ENCODE measurements at places on chromosomes 16 and 17.

DNA sequence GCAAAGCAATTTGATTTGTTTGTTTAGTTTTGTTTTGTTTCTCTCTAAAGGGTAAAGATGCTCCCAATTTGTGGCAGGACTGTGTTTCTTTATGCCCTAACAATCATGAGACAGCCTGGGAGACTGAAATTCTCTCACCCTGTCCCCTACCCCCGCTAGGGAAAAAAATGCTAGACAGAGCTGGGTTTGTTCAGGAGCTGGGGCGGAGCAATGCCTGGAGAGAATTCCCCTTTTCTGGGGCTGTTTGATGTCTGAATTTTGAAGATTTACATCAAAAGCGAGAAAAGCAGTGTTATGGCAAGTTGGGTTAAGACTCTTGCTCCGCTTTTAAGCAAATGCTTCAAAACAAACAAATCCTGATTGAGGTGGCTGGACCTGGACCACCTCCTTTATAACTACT is 8.4 kb downstream of the MAF start:
- DNase-seq, result no peak

- no peak for DNase-seq
Observed at GRCh38 chr17:17999364-18000029, 26.8 kb downstream of the DRC3 start.

DNA sequence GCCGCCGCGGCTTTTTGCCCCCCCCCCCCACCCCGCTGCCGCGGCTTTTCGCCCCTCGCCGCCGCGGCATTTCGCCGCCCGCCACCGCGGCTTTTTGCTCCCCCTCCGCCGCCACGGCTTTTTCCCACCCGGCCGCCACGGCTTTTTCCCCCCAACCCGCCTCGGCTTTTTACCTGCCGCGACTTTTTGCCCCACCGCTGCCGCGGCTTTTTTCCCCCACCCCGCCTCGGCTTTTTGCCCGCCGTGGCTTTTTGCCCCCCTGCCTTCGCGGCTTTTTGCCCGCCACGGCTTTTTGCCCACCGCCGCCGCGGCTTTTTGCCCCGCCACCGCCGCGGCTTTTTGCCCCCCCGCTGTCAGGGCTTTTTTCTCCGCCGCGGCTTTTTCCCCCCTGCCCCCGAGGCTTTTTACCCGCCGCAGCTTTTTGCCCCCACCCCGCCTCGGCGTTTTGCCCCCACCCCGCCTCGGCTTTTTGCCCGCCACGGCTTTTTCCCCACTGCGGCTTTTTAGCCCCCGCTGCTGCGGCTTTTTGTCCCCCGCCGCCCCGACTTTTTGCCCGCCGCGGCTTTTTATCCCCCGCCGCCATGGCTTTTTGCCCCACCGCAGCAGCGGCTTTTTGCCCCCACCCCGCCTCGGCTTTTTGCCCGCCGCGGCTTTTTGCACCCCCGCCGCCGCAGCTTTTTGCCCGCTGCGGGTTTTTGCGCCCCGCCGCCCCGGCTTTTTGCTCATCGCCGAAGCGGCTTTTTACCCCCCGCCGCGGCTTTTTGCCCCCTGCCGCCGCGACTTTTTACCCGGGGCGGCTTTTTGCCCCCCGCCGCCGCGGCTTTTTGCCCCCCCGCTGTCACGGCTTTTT is 527.8 kb upstream of the WSB1 start:
- no peak for DNase-seq

GRCh38 chr16:61945511-61945910 is 90.7 kb downstream of the CDH8 start:
- DNase-seq, result no peak

DNA sequence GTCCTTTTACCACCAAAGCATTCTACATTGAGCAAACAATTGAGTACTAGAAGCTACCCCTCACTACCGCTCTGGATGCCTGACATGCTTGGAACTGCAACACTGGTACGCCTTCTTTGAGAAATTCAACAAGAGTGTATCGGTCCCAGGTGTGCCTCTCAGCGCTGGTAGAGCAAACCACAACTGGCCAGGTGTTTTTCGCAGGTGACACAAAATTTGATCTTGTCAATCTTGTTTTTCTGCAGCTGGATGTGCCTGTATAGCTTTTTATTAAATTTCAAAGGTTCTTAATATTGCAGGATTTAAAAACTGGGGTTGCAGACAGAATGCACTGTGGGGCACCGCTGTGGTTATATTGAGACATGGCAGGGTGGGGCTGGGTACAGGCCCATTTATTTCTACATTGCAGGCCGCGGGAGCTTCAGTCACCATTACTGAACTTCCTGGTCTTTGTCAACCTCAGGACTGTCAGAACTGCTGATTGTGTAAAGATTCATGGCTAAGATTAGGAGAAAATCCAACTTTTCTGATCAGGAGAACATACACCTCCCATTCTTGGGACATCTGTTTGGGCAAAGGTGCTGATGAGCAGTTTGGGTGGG is 4.5 kb upstream of the SNX20 start:
- DNase-seq, result no peak

DNA sequence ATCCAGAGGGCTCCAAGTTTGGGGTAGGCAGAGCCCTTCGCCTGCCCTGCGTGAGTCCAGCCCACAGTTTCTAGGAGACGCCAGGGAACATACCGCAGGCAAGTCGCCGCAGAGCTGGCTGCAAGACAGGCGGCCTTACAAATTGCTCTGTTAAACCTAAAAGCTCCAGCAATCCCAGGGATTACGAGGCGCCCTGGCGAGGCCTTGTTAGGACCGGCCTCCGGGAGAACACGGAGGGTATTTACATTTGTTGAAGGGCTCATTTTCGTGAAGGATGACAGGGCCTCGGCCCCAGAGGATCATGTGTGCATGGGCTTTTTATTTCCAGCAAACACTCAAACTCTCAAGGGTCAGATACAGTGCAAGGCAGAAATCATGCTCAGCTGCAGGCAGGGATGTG is 77.6 kb upstream of the FOXF1 start:
- no peak for DNase-seq

DNA sequence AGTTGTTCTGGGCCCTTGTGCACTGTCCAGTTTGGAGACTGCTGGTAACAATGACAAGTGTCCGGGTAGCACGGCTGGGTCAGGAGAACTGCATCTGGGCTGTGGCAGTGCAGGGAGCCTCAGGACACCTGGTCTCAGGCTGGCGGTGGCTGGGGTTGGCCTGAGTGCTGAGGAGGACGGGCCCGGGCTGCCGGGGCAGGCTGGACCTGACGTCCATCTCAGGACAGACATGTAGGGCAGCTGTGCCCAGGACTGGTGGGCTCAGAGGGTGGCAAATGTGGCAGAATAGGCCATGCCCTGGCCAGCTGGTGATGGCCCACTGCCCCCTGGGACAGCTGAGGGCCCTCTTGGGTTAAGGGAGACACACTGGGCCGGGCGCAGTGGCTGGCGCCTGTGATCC is 4.2 kb upstream of the NLRC3 start:
- no peak for DNase-seq

- no peak for DNase-seq
Observed at GRCh38 chr16:83714286-83714685, 93.5 kb upstream of the HSBP1 start.

- no peak for DNase-seq
Observed at GRCh38 chr16:84953190-84953746, 58.1 kb downstream of the ZDHHC7 start.

DNA sequence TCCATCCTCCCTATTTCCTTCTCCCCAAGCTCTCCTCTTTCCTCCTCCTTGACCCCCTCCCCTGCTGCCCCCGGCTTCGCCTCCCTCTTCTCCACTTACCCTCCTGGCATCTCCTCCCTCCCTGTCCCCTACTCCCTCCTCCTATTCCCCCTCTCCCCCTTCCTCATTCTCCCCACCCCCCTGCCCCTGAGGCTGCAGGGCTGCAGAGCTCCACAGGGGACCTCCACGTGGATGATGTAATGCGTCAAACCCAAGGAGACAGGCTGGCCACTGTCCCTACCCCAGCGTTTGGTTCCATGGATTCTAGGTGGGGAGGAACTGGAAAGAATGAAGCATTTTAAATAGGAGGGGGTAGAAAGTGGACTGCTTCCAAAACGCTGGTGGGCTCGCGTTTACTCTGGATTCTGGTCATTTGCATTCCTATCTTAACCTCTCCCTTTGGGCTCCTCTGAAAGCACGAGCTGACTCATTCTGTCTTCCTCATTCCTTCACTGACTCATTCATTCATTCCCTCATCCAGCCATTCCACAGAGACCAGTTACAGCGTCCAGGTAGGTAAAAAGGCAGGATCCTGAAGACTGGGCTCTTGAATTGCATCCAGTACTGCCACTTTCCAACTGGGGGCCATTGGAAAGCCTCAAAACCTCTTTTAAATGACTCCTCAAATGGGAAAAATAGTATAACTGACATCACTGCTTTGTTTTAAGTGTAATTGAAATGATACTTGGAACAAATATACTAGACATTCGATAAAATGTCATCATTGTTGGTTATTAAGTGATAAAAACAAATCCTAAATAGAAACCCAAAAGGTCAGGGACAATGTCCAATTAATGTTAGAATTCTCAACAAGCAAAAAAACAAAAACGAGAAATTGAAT is 943 bp upstream of the COTL1 start:
- no peak for DNase-seq

Measured in right renal cortex interstitium (tissue), 3 donors.